ENCODE measurements at places on chromosomes 5 and 9. TPM values are rescaled to one million over a fixed set of nuclear protein-coding genes. Genes with fewer than 3 reads are reported as not detected.

The CENPH gene
- 6.0 TPM for polyA plus RNA-seq

GRCh38 chr9:69660304-69660703, 11.9 kb downstream of the APBA1 start:
- DNase-seq = no peak

- DNase-seq = no peak
These were observed 143.7 kb upstream of the TNC start for GRCh38 chr9:115261656-115262081.

The PCDHA13 gene
- polyA plus RNA-seq = not detected

DNA sequence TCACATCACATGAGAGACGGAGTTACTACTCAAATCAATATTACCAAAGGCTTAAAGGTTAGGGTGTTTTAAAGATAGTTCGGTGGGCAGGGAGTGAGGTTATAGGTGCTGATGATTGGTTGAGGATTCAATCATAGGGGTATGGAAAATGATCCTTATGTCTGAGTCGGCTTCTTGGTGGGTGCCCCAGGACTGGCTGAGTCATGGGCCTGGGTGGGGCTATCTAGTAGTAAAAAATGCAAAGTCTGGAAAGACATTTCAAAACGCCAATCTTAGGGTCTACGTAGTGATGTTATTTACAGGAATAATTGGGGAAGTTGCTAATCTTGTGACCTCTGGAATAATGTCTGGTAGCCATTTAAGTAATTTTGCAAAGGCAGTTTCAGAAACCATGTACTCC, 15.2 kb upstream of the SPIN1 start:
- DNase-seq = no peak

- DNase-seq = no peak
These were observed 97.4 kb downstream of the KCTD16 start for GRCh38 chr5:144267961-144268513.

GRCh38 chr9:116191576-116192415, 38.2 kb downstream of the PAPPA start:
- DNase-seq = no peak

GRCh38 chr5:9482381-9482780, 63.5 kb downstream of the SEMA5A start:
- no peak for DNase-seq

The DENND1A gene
- 24.0 TPM for polyA plus RNA-seq

The SPAG8 gene
- 0.50 TPM for polyA plus RNA-seq

DNA sequence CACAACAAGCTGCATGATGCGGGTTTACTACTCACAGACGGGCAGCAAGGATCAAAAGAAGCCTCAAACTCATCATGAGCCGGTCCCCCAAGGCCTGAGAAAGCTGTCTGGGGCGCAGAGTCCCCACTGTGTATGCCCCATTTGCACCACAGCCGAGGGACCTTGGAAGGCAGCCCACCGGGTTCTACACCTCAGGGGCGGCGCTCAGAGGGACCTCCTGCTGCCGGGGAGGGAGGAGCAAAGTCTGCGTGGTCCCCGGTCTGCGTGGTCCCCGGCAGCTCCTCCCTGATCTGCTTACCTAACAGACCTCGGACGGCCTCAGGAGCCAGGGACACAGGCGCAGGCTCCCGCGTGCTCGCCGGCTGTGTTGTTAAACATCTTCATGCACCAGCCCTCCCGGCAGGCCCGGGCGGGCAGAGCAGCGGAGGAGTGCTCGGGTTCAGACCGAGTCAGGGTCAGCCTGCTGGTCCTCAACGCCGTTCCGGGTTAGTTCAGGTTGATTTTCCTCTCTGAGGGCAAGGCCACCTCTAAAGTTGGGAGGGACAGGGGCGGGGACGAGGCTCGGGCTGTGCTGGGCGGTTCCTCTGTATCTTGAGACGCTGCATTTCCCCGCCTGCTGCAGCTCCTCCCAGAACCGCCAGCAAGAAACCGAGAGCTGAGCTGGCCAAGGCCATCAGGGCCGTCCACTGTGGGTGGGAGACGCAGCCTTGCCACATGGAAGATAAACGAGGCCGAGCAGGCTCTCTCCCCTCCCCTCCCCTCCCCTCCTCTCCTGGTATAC, 74.6 kb downstream of the MRPL36 start:
- no peak for DNase-seq

GRCh38 chr5:115549154-115549553, 4.6 kb upstream of the FEM1C start:
- no peak for DNase-seq

DNA sequence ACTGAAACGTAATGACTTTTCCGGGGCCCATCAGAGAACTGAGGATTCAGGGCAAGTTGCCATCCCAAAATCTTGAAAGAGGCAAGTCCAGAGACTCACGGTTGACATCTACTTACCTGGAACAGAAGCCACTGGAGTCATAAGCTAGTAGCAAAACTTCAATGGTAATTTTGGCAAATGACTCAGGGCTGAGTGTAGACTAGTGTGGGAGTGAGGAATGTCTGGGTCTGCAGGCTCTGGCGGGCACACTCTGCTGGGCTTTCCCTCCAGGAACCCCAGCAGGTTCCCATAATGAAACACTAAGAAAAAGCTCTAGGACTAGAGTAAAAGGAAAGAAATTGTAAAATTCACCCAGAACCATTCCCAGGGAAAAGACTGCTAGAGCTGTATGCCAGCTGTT, 122.9 kb upstream of the NFIL3 start:
- no peak for DNase-seq

- no peak for DNase-seq
These were observed 28.4 kb upstream of the SEC16A start for GRCh38 chr9:136511144-136511669.

- DNase-seq = no peak
These were observed 90.6 kb downstream of the LIFR start for GRCh38 chr5:38465702-38466423.

DNA sequence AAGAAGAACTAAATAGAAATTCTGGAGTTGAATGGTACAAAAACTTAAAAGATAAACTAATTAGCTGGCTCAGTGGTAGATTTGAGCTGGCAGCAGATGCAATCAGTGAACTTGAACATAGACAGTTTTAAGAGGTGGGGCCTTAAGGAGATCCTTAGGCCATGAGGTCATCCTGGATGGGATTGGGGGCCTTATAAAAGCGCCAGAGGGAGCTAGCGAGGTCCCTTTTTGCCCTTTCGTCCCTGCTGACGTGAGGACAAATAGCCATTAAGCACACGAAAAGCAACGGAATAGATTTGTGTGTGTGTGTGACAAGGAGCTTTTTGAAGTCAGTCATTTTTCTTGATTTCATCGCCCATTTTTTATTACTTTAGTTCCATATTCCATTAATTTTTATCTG, 83.3 kb downstream of the ZNF354C start:
- DNase-seq = no peak

GRCh38 chr5:150149618-150150017, 6.0 kb downstream of the PDGFRB start:
- no peak for DNase-seq

- DNase-seq = no peak
These were observed 43.8 kb downstream of the SPINK5 start for GRCh38 chr5:148107608-148108007.

DNA sequence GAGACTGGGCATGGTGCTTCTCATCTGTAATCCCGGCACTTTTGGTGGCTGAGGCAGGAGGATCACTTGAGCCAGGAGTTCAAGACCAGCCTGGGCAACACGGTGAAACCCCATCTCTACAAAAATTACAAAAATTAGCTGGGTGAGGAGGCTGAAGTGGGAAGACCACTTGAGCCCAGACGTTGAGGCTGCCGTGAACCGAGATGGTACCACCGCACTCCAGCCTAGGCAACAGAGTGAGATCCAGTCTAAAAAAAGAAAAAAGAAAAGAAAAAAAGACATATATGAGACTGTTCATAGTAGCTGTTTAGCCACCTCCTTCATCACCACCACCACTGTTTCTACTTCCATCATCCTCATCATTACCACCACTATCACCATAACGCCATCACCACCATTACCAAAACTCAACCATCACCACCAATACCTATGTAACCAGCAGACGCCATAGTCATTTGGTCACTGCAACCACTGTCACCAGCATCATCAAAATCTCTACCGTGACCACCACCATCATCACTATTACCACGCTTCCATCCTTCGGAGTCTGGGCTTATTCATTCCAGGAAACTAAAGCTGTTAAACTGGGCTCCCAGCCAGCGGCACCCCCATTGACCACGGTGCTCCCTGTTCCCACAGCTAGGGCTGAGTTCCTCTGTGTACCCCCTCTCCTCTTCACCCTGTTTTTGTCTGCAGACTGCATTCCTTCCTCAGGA, 8.4 kb upstream of the KIF12 start:
- no peak for DNase-seq

The PTGES gene
- polyA plus RNA-seq = 16.4 TPM

The PRRX2 gene
- 37.4 TPM for polyA plus RNA-seq
